ENCODE measurements at places on chromosomes 5 and 9. TPM values are rescaled to one million over a fixed set of nuclear protein-coding genes. Genes with fewer than 3 reads are reported as not detected.

Gene SPINK5
- not detected for total RNA-seq

Gene BAG1
- total RNA-seq, result 47.9 TPM

Gene PCDHA4
- not detected for total RNA-seq

Gene ANKRD31
- 0.67 TPM for total RNA-seq

Gene ZBTB43
- 19.3 TPM for total RNA-seq

Gene MLLT3
- total RNA-seq, result 42.5 TPM

Gene PCDHGA1
- 0.05 TPM for total RNA-seq

Gene TRIM36
- 0.11 TPM for total RNA-seq

Gene RMRP
- total RNA-seq, result 11,462 TPM

Gene ATP10B
- total RNA-seq, result not detected

Gene ANKRD18A
- total RNA-seq, result 6.4 TPM

Gene FAM163B
- not detected for total RNA-seq

Gene BHMT
- not detected for total RNA-seq

Gene RLN2
- 6.9 TPM for total RNA-seq

Gene GAPVD1
- 41.6 TPM for total RNA-seq

Gene ADAMTS2
- not detected for total RNA-seq

Gene FRMD3
- total RNA-seq, result 0.46 TPM

Gene LMBRD2
- 9.3 TPM for total RNA-seq

Gene CDX1
- total RNA-seq, result not detected

Gene MAST4
- total RNA-seq, result 19.2 TPM

Gene CCIN
- not detected for total RNA-seq

Gene TMEM252
- total RNA-seq, result not detected

Gene TRPM6
- total RNA-seq, result 0.07 TPM

Gene SLC36A1
- total RNA-seq, result 3.4 TPM

Gene CRHBP
- total RNA-seq, result 0.27 TPM

Gene TRPM3
- not detected for total RNA-seq

Gene C5orf58
- total RNA-seq, result not detected

Gene NUTM2F
- total RNA-seq, result not detected

Gene CBY3
- 0.40 TPM for total RNA-seq
